Stimulated activated CD8-positive, alpha-beta memory T cell treated with anti-CD3 and anti-CD28 coated beads, Interleukin-4, amount 100 ng/mL, for 1 hour (primary cell): ENCODE measurements at places on chromosomes 5 and 9.

- no peak for DNase-seq
These were observed 14.9 kb downstream of the MEGF10 start for GRCh38 chr5:127305493-127305892.

GRCh38 chr9:88077071-88077617 lies 61.1 kb downstream of the SPATA31C2 start:
- DNase-seq: no peak

DNA sequence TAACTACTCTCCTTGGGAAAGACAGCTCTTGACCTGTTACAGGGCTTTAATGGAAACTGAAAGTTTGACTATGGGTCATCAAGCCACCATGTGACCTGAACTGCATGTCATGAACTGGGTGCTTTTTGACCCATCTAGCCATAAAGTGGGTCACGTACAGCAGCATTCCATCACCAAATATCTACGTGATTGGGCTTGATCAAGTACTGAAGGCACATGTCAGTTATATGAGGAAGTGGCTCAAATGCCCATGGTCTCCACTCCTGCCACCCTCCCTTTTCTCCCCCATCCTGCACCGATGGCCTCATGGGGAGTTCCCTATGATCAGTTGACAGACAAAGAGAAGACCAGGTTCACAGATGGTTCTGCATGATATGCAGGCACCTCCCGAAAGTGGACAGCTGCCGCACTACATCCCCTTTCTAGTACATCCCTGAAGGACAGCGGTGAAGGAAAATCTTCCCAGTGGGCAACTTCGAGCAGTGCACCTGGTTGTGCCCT lies 7.3 kb upstream of the FCN1 start:
- DNase-seq: no peak

GRCh38 chr5:39264528-39264927 lies 45.2 kb upstream of the FYB1 start:
- DNase-seq: no peak

DNA sequence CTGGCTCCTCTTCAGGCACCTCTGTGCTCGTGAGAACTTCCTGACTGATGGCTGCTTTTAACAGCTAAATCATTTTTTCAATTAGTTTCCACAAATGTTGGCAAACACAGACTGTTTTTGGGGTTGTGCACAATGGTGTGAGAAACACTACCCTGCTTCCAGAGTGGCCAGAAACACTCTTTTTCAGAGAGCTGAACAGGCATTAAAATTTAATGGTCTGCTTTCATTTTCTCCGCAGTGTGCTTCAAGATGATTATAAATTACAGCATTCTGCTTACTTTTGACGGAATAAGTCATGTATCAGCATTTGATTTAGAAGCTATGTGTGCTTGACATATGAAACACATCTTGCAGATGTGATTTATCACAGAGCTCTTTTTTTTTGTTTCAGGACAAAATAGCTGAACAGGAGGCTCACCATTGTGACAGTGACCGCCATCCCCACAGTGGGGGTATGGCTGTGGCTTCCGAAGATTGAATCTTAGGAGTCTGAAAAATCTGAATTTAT lies 454.5 kb upstream of the ZNF608 start:
- DNase-seq: no peak

DNA sequence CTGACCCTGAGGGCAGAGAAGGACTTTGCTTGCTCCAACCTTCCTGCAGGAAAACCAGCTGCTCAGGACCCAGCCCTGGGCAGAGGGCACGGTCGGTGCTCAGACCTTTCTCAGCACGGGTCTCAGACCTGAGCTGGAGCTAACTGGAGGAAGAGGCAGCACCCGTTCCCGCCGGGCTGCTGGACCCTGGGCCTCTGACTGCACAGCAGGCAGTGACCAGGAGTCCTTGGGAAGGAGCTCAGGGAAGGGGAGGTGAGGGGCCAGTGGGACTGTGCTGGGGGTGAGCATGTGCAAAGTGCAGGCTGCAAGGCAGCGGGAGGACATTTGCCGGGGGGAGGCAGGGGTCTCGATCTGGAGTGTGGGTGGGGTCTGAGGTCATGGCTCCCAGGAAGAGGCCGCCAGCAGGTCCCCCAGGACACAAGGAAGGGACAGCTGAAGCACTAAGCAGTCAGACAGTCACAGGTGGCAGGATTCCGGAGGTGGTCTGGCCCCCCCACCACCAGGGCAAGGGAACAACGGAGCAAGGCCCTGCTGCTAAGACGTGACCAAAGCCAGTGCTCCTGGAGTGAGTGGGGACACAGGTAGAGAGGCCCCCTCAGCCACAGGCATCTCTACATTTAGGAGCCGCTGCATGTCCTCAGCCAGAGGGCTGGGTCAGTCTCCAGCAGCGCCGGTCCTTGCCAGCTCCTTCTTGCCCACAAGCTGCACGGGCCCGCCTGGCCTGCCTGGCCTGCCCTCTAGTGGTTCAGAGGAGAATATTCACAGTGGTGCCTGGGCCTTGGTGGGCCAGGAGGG lies 4.8 kb upstream of the DPM2 start:
- DNase-seq: no peak
